ENCODE measurements at places on chromosomes 12 and 14.

DNA sequence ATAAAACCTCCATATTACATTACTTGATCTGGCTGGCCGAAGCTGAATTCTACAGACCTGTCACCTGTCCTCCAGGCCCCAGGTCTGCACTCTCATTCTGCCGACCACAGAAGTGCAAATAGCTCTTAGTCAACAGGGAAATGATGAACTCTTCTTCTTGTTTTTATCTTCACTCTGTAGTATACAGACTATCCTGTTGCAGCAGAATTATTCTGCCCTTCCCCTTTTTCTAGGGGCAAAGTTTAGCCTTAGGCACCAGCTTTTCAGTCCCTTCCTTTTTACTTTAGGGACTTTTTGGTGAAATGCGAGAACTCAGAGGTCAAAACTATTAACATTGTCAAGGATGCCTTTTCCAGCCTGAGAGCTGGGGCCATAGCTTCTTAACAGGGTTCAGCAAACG lies 229.6 kb upstream of the EGLN3 start:
- no peak for DNase-seq

DNA sequence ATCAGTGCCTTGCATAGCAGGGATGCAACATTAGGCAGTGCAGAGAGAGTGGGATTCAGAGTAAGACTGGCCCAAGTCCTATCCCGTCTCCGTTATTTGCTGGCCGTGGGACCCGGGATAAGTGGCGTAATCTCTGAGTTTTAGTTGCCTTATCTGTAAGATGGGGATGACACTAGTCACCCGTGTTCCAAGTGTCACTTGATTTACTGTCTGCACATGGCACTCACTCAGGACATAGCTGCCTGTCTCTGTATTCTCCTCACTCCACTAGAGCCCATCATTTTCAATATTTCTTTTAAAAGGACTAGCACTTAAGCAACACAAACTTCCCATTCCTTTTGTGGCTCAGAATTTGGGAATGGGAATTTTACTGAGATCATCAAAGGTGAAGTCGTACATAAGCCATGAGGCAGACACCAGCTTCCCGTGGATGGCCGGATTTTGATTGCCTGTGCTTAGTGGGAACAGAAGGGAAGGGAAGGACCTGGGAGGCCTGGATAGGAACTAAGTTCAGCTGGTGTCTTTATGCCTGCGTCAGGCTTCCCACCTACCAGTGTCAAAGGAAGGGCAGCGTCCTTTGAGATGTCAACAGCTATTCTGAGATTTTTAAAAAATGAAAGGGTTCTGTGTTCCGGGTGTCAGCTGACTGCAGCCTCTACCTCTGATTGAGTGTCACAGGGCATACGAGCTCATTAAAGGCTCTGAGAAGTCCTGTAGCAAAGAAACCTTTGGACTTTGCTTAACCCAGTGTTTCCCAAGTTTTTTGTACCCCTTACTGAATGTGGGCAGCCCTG lies 361.4 kb downstream of the CACNA1C start:
- DNase-seq: no peak

- no peak for DNase-seq
Observed at GRCh38 chr12:105386431-105386830, 55.9 kb downstream of the C12orf75 start.

DNA sequence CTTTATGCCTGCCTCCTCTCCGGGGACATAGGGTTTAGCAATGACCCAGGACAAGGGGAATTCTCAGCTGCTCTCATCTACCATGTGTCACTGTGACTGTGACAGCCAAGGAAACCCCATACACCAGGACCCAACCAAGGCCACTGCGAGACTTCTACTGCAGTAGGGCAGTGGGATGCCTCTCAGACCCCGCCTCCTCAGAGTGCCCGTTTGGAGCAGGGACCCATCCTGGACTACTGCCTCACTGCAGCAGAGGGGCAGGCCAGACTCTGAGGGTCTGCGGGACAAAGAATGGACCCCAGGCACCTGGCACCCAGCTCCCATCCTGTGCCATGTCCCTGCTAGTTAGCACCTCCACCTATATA lies 71.3 kb upstream of the DDX11 start:
- DNase-seq: no peak

DNA sequence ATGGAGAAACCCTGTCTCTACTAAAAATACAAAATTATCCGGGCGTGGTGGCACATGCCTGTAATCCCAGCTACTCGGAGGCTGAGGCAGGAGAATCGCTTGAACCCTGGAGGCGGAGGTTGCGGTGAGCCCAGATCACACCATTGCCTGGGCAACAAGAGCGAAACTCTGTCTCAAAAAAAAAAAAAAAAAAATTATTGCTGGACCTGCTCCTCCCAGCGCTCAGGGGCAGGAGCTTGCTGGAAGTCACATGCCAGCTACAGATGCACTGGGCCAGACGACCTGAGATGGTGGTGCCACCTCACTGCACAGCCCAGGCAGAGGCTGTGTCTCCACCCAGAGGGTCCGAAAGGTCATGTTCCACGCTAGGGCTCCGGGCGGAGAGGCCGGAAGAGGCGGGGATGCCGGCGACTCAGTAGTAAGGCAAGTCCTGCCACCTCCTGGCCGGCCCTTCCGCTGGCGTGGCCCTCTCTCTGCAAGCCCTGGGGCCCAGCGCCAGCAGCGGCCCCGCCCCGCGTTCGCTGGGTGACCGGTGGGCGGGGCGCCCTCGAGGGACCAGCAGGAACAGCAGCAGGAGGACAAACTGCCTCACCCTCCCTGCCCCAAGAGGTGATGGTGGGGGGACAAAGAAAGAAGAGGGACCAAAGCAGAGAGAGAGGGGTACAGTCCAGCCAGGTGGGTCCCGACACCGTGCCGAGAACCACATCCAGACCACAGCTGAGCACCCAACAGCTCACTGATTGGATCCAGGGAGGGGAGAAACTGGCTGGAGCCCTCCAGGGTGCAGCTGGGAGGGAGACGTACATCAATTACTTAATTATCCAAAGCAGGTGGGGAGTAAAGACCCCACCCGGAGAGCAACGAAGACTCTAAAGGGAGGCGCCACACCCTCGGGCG lies 3.6 kb upstream of the RHOF start:
- peak; percentile 40 for DNase-seq
